ENCODE measurements at places on chromosomes 2 and 18. TPM values are rescaled to one million over a fixed set of nuclear protein-coding genes. Genes with fewer than 3 reads are reported as not detected.

- no peak for DNase-seq
Measured at GRCh38 chr2:193808877-193809276, 1614.1 kb upstream of the TMEFF2 start.

DNA sequence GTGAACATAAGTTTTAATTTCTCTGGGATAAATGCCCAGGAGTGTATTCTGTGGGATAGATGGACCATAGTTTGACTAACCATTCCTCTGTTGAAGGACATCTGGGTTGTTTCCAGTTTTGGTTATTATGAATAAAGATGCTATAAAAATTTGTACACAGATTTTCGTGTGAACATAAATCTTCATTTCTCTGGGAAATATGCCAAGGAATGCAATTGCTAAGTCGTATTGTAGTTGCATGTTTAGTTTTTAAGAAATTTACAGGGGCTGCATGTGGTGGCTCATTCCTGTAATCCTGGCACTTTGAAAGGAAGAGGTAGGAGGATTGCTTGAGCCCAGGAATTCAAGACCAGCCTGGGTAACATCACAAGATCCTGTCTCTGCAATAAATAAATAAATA, 6.9 kb upstream of the SLC11A1 start:
- DNase-seq: no peak

GRCh38 chr2:69538872-69539548, 101.8 kb upstream of the NFU1 start:
- no peak for DNase-seq

The PMAIP1 gene
- polyA plus RNA-seq: 0.24 TPM

All from liver (tissue), 10 donors.